ENCODE measurements at places on chromosomes 7 and 10.

- peak; percentile 86 for DNase-seq
Observed at GRCh38 chr7:75054744-75055143, 18.9 kb downstream of the RCC1L start.

DNA sequence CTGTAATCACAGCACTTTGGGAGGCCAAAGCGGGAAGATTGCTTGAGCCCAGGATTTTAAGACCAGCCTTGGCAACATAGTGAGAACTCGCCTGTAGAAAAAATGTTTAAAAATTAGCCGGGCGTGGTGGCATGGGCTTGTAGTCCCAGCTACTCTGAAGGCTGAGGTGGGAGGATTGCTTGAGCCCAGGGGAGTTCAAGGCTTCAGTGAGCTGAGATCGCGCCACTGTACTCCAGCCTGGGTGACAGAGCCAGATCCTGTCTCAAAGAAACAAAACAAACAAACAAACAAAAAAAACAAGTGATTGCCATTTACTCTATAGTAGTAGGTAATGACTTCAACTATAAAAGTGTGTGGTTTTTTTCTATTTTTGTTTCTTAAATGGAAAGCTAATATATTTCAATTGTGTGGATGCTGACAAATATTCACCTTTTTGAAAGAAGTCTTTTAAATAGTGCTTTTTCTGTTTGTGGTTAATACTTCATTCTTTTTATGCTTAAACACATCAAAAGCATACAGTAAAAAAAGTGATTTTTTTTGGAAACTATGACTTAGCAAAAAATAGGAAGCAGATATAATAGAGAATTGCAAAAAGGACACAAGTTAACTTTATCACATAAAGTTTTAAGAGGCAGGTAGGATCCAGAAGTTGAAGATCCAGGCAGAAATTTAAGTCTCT is 48.4 kb downstream of the ZNF277 start:
- DNase-seq, result no peak

DNA sequence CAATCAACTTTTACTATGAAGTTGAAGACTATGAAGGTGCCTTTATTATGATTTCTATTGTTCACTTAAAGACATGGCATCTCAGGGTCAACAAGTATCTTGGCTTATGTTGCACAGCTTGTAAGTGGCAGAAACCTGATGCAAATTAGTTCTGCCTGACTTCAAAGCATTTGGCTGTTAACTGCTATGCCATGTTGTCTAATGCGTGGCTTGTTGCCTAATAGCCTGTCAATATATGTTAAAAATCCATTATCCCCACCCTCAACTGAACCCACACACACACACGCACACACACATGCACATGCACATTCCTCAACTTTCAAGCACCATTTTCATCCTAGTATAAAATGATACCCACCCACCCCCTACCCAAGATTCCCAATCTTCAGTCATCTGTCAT is 217.1 kb downstream of the NRG3 start:
- no peak for DNase-seq

DNA sequence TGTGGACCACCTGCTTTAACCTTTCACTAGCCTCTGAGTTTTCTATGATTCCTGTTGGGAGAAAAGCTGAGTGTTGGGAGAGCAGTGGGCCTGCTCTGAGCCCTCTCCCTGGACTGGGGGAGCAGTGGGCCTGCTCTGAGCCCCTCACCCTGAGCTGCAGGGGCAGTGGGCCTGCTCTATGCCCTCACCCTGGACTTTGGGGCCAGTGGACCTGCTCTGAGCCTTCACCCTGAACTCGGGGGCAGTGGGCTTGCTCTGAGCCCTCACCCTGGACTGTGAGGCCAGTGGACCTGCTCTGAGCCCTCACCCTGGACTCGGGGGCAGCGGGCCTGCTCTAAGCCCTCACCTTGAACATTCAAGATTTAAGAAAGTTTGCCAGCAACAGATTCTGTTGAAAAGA is 33.4 kb downstream of the AGAP6 start:
- DNase-seq, result no peak

GRCh38 chr7:155813546-155814315 is 1.5 kb upstream of the SHH start:
- DNase-seq, result no peak

- no peak for DNase-seq
Observed at GRCh38 chr7:93218997-93219827, 7.1 kb downstream of the HEPACAM2 start.

DNA sequence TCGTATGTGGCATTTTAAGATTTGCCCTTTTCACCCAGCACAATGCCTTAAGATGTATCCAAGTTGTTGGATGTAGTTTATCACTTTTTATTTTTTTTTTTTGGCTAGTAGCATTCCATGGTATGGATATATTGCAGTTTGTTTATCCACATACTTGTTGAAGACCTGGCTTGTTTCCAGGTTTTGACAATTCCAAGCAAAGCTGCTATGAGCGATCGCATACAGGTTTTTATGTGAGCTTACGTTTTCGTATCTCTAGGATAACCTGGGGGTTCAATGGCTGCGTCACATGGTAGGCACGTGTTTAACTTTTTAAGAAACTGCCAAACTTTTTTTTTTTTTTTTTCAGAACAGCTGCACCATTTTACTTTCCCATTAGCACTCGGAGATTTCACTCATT is 32.2 kb downstream of the BAIAP2L1 start:
- DNase-seq, result peak; percentile 17

- no peak for DNase-seq
Observed at GRCh38 chr10:69847883-69848282, 46.2 kb downstream of the COL13A1 start.

DNA sequence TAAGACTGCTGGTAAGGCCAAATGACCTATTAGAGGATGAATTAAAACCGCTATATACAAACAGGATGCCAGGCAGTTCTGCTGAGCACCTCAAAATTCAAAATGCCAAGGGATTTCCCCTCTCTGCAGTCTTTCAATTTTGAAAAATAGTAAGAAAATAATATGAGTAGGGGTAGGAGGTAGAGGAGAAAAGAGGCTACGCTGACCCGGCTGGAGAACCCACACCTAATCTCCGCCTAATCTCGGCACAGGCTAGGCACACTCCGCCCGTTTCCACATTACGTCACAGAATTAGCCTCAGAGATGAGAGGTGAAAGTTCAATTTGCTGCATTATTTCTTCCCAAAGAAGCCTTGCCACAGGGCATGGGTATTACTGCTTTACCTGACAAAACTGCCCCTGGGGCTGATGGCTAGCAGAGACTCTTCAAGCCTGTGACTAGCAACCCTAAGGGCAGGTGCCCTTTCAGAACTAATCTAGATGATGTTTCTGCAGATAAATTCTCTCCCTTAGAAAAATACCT is 21.3 kb upstream of the SPOCK2 start:
- no peak for DNase-seq

DNA sequence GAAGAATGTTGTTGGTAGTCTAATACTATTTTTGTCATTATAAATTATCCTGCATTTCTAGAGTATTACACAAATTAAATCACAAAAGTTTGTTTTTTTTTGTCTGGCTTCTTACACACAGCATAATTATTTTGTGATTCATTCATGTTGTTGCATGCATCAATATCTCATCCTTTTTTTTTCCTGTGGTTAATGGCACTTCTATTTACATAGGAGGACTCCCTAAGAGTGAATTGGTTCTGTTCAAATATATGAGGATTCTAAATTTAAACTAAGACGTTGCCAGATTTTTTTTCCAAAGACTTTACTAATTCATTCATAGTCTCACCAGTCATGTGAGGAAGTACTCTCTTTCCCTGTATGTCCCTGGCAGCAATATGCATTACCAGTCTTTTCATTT is 303.3 kb downstream of the GPR37 start:
- DNase-seq, result peak; percentile 72

DNA sequence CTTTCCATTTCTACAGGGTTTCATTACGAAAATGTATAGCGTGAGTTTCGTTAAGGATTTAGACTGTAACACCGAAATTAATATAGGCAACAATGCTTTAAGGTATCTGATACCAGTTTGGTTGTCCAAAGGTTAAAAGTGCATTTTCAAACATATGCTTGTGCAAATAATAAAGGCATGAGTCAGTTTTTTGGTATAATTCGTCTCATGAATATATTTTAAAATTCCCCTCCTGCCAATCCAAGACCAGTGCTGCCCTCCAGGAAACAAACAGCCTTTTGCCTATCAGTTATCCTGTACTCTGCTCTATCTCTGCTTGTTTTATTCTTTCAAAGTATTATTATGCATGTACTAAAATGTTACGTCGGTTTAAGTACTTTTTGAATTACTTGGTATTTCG is 2.0 kb downstream of the LCOR start:
- DNase-seq, result no peak

- DNase-seq, result no peak
Observed at GRCh38 chr7:23315366-23315765, 16.2 kb downstream of the MALSU1 start.

- no peak for DNase-seq
Observed at GRCh38 chr10:90051474-90051873, 350.1 kb downstream of the KIF20B start.

DNA sequence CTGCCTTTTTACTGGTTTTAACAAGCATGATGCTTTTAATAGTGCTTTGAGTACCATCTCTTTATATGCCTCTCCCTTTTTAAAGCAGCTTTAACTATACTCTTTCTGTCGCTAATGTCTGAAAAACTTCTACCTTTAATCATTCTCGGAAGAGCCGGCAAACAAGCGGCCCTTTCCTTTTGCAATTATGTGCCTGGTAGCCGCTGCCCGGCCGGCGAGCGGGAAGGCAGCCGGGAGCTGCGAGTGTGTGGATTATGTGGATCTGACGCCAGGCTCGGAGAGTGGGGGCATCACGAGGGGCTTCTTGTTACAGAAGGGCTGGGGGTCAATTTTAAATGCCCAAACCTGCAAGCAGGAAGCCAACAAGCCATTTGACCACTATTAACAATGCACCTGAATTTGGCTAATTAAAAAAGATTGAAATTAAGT is 120.9 kb downstream of the BUB3 start:
- DNase-seq, result no peak

DNA sequence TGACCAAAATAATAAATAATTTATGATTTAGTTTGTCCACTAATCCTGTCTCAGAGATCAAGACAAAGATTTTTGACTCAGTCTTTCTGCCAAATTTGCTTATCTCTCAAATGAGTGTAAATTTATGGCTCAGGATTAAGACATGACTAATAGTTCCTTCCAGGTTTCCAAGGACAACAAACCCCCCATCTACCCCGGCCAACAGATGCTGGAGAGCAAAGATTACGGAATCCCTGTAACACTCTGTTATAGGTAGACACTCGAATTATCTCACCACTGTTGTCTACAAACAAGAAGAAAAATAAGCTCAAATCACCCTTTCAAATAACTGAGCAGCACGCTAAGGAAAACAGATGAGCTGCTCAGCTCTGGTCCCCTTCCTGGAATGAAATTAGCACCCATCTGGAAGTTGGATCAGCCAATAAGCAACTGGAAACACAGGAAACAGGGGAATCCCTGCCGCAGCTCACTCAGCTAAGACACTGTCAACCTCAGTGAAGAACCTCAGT is 56.8 kb upstream of the SVIL start:
- peak; percentile 47 for DNase-seq

DNA sequence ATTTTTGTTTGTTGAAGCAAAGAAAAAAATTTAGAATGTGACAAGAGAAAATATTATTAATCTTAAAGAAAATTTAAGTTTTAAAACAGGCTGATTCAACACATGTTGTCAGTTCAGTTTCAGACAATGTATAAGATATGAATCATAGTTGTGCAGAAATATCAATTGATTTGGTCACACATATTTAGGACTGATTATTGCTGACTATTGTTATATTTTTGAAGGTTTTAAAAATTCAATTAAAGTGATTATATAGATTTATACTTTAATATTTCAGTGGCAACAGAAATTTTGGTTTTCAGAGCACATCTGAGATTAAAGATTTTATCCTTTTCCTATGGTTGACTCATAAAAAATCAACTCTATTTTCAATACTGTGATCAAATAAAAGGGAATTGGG is 132.5 kb downstream of the PON1 start:
- DNase-seq, result no peak

DNA sequence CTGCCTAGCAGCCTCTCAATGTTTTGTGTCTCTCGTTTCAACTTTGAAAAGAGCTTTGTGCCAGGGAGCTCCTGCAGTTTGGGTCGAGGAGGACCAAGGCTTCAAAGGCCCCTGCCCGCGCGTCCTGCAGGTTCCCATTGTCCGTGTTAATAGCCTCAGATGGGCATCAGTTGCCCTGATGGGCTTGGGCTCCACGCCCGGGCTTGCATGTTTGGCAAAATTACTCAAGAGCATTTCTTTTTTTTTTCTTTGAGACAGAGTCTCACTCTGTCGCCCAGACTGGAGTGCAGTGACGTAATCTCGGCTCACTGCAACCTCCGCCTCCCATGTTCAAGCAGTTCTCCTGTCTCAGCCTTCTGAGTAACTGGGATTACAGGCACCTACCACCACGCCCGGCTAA is 636.6 kb downstream of the SDK1 start:
- DNase-seq, result no peak

All from fibroblast of upper back skin (primary cell).